ENCODE measurements at places on chromosomes 6 and 20.
A peak's percentile ranks its signal among the peaks of the same experiment; 100 is the strongest.

DNA sequence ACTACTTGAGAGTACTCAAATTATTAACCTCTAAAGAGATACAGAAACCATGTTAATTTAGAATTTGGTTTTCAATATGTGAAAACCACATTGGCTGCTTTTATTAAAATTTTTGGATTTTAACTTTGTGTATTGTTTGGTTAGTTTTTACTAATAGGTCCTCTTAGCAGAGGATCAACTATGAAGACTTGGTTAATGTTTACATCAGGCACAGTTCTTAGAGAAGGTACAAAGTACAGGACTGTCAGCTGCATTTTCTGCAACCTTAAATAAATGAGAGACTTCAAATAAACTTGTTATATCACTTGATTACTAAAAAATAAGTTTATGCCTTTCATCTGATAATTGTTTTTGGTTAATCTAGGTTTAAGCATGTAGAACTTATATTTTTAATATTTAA lies 89.1 kb downstream of the PHF3 start:
- no peak for DNase-seq

DNA sequence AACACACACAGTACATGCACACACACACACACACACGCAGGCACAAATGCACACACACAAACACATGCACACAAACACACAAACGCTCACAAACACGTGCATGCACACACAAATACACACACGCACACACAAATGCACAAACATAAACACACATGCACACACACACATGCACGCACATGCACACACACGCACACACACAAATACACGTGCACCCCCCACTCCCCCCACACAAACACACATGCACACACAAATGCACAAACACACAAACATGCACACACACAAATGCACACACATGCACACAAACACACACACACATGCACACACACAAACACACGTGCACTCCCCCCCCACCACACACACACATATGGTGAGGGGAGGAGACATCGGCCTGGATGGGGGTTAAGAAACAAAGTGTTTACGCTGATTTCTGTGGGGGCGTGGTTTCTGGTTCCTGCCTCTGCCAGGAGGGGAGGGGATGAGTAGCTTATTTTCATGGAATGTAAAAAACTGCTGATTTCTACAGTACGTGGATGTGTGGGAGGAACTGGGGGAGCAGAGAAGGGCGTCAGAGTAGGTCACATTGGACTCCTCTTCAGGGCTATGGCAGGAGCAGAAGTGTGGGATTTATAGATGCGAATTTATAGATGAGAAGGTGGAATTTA lies 607.2 kb downstream of the QKI start:
- DNase-seq = no peak

DNA sequence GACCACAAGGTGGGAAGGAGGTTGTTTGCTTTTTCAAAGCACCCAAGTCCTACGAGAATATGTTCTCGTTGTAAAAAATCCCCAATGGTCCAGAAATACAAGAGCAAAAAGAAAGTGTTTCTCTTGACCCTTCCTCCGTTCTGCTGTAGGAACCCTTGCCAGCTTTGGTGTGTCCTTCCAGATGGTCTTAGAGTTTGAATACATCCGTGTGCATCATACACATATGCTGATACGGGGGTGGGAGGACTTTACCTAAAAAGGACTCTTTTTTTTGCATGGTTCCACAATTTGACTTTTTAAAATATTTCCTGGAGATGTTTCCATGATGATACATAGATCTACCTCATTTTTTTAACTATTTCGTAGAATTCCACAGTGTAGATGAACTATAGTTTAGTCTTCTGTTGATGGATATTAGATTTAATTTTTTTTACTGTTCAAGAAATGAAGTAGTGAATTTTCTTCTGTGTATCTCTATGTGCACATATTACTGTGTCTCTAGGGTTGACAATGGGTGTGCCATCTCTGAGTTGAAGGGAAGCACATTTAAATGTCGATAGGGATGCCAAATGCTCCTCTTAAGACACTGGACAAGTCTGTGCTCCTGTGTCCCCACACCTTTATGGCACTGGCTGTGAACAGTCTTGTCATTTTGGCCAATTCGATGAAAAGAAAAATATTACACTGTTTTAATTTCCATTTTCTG lies 182.1 kb upstream of the SNX9 start:
- no peak for DNase-seq

- DNase-seq = peak; percentile 70
Observed at GRCh38 chr6:33427585-33428223, 7.8 kb downstream of the SYNGAP1 start.

- no peak for DNase-seq
Observed at GRCh38 chr20:60167812-60168211, 209.6 kb downstream of the CDH26 start.

DNA sequence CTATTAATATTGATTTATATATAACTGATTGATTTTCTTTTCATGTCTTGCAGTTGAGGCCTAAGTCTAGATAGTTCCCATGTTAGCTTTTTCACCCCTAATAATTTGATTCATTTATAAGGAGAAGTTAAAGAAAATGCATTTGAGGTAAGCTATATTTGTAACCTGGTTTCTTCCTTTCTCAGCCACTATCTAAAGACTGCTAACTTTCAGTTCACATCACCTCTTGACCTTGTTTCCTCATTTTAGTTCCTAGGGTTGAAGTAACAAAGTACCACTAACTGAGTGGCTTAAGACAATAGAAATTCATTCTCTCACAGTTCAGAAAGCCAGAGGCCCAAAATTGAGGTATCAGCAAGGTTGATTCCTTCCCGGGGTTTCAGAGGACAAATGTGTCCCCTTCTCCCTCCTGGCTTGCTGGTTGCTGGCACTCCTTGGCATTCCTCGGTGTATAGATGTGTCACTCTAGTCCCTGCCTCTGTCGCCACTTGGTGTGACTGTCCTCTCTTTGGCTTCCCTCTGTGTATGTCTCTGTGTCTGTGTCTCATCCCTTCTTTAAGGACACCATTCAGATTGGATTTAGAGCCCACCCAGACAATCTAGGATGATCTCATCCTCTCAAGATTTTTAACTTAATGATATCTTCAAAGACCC lies 55.9 kb upstream of the C20orf144 start:
- DNase-seq = no peak

- DNase-seq = no peak
Observed at GRCh38 chr6:100461278-100461916, 3.3 kb downstream of the SIM1 start.

DNA sequence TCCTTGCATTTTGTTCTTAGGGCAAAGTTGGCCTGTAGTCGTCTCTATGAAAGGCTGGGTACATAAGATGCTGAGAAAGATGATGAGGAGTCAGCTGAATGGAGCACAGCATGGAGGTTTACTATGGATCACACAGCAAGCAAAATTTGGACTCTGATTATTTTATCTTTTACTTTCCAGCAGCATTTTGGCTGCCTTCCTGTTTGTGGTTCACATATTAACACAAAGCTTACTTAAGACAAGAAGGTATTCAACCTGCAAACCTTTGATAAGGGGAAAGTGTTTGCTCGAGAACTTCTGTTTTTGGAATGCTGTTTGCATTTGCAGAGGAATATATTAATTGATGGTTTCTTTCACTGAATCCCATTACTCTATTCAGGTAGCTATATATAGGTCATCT lies 103.1 kb upstream of the ENPP5 start:
- no peak for DNase-seq

DNA sequence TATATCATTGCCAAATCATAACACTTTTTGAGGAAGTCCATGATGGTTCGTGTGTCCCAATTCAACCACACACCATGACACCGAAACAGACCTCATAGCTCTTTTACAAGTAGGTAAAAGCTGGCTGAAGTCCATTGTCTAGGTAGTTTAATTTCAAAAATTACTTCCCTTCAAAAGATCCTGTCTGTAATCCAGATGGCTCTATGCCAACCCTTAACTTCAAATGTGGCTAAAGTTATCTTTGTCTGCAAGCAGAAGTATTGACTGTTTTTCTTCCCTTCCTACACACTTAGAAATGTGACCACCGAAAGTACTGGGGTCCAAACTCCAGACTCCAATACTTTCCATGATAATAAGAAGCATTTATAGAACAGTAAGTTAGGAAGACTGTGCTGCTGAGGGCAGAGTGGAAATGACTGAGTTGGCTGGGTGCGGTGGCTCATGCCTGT lies 8.3 kb upstream of the TIAM2 start:
- no peak for DNase-seq

DNA sequence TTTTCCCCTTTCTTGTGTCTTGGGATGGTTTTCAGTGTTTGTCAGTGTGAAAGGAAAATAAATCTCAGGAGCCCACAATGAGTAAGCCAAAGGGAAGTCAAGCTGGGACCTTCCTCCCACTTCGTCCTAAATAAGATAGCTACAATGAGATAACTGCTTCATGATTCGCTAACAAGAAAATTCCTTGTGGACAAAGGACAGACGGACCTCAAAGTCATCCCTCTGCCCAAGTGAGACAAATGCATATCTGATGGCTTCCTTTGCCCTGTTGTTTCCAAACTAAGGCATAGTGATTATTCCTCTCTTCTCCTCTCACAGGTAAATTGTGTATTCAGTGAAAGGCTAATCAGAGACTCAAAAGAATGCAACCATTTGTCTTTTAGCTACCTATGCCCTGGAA lies 26.1 kb upstream of the ADTRP start:
- DNase-seq = no peak

GRCh38 chr6:68756454-68757375 lies 121.6 kb downstream of the ADGRB3 start:
- DNase-seq = no peak

GRCh38 chr6:88908598-88909548 lies 54.5 kb downstream of the RNGTT start:
- no peak for DNase-seq

DNA sequence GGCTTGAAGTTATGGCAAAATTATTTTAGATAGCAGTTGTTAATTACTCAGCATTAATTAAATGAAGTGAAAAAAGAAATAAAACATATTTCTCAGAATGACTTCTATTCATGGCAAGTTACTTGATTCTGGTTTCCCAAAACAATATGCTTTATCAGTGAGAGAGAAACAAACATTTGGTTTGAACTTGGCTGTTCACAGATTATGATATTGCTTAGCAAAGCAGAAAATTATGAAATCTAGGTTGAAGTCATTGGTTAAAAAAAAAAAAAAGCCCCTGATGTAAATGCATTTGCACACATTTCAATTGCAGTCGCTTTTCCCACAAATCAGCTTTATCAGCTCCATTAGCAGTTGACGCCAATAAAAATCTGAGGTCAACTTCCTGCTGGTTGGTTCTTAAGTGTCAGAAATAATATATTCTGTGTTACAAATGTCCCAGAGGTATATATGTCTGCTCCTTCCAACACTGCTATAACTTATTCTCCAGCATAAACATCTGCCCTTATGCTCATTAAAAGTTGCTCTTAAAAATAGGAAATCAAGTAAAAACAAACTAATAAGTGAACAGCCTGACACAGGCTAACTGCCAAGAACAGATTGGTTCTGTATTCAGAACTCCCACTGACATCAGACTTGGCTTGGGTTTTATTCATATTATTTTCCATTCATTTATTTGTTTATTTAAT lies 275.4 kb downstream of the PHF3 start:
- DNase-seq = no peak

GRCh38 chr6:2149361-2150006 lies 95.9 kb downstream of the GMDS start:
- DNase-seq = no peak

- peak; percentile 38 for DNase-seq
Observed at GRCh38 chr6:148972481-148972880, 225.7 kb downstream of the UST start.

DNA sequence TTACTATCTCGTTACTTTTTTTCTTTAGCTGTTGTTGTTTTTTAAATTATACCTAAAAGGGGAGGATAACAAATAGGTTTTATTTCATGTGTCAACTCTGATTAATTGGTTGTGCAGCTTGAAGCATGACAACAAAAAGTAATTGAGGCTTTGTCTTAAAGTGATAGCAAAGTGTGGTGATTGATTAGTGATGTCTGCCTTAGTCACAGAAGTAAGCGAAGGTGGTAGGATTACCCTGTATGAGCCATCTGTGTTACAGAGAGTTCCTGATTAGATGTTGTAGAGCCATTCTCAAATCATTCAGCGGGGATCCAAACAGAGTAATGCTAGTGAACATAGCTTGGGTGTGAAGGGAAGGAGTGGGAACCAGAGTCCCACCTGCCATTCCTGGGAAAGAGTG lies 14.4 kb upstream of the MRPS10 start:
- DNase-seq = no peak

DNA sequence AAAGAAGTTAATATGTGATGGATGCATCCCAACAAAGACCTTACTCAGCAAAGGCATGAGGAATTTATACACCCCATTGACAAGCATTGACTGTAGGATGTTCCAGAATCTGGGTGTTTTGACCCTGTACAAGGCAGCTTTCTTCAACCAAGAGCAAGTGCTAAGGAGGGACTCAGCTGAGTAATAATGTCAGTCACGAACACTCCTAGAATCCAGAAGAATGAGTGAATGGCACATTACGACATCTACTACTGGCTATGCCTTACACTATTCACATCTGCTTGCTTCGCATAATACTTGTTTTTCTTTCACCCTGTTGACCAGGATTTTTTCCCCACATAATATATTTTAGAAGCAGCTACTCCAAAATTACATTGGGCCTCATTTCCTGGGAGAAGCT lies 42.5 kb upstream of the VGLL2 start:
- no peak for DNase-seq

- DNase-seq = no peak
Observed at GRCh38 chr6:149403534-149403933, 3.5 kb downstream of the SUMO4 start.

DNA sequence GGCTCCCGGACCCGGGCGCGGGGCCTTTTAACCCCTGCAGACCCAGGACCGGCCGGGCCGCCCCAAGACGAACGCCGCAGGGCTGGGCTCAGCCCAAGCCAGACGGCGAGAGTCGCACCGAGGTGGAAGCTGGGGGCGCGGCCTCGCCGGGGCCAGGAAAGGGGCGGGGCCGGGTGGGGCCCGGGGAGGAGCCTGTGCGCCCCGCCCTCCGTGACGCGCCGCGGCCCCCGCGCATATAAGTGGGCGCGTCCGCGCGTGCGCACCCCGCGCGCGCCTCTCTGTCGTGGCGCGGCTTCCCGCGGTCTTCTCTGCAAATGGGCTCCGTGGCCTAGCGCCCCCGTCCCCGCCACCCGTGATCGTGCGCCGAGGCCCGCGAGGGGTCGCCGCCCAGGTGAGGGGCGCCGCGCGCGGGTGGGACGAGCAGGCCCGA lies at the start of gene PPDPF:
TSS of gene PPDPF (plus strand) at position 262 of the 430 bp plus-strand sequence. CDS start 544 bp downstream, outside the sequence.
- peak; percentile 83 for DNase-seq

- no peak for DNase-seq
Observed at GRCh38 chr6:14221564-14222279, 104.2 kb downstream of the CD83 start.

DNA sequence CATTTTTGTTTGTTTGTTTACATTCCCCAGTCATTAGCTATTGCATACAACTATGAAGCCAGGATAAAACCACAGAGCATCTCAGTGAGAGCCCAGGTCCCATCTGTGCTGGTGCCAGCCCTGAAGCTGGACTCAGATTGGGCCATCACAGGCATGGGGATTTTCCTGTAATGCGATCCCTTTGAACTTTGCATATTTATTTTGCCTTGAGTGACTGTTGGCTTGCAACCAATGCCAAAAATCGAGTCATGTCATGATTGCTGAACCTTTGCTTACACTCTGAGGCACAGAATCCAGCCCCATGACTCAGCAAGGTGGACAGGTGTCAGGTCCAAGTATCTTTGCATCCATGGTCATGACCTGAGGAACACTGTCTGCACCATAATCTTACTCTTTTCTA lies 46.2 kb upstream of the GGTLC1 start:
- DNase-seq = no peak
